Mesothelial cell of epicardium (in vitro differentiated cells): ENCODE measurements at places on chromosomes 5 and 9.

DNA sequence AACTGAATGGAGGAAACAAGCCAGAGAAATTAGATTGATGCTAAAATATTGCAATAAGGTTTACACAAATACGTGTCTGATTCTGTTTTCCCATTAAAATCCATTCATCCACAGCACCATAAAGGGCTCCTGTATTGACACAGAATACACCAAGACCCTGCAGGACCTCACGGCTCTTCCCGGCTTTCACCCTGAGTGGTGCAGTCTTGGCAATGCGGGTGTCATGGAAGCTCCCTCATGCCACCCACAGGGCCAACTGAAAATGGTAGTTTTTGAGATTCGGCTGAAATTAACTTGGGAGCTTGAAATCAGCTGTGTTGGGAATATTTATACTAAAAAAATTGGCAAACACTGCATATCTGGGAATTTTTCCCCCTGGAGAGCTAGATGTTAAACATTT lies 17.3 kb upstream of the EXOC3 start:
- DNase-seq = no peak

- no peak for DNase-seq
Measured at GRCh38 chr5:138763037-138763778, 10.0 kb downstream of the CTNNA1 start.

DNA sequence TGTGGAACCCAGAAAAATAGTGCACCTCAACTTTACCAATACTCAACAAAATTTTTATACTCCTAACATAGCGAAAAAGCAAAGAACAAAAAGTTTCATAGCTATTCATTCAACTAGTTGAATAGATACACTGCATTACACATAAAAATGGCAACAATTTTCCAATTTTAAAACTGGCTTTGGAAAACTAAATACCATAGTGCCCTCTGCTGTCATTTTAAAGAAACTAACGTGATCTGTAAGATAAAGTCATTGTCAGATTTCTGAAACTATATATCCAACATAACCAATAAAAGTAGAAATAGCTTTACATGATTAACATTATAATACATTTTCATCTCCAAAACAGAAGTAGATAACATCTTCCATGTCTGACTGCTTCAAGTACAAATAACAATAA lies 31.6 kb downstream of the DTWD2 start:
- DNase-seq = no peak

DNA sequence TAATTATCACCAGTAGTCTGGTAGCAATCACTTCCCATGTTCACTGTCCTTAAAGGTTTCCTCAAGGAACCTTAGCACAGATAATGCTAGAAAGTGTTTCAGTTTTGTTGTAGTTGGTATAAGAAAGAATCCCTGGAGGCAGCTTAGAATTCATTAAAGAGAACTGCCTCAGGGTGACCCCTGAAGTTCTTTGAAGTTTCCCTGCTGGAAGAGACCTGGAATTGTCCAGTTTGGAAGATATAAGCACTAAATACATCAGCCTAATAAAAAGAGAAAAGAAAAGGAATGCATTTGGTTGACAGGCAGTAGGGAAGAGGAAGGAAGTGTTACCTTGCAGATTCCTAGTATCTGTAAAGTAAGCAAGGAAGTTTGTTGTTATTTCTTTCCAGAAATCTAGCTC lies 999.6 kb upstream of the DMAC1 start:
- no peak for DNase-seq

GRCh38 chr5:12023614-12024241 lies 119.5 kb upstream of the CTNND2 start:
- no peak for DNase-seq
